ENCODE measurements at places on chromosomes 1 and 21. TPM values are rescaled to one million over a fixed set of nuclear protein-coding genes. Genes with fewer than 3 reads are reported as not detected.

MATN1 gene
- total RNA-seq: 1.9 TPM

DNA sequence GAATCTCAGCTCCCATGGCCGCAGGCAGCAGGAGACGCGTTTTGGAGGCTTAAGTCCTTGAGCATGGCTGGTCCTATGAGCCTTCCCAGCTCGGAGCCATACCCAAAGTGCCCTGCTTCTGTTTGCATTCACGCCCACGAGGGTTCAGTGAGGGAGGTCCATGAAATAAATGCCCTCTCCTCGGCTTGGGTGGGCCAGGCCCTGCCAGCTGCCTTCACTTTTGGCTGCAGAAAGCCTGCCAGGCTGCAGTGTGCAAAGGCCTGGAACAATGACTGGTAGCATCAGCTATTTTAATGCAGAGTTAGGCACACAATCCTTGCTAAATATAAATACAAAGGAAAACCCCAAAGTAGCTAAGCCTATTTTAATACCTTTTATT is 49.4 kb downstream of the H3-3A start:
- no peak overlapping the region for H3K4me3 ChIP-seq
- no peak for DNase-seq
- peaks cover 10% of the 10 kb centered on the region for H3K4me1 ChIP-seq
- no peak overlapping the region for H3K27ac ChIP-seq
- no peaks in the 10 kb centered on the region for H3K36me3 ChIP-seq

DNA sequence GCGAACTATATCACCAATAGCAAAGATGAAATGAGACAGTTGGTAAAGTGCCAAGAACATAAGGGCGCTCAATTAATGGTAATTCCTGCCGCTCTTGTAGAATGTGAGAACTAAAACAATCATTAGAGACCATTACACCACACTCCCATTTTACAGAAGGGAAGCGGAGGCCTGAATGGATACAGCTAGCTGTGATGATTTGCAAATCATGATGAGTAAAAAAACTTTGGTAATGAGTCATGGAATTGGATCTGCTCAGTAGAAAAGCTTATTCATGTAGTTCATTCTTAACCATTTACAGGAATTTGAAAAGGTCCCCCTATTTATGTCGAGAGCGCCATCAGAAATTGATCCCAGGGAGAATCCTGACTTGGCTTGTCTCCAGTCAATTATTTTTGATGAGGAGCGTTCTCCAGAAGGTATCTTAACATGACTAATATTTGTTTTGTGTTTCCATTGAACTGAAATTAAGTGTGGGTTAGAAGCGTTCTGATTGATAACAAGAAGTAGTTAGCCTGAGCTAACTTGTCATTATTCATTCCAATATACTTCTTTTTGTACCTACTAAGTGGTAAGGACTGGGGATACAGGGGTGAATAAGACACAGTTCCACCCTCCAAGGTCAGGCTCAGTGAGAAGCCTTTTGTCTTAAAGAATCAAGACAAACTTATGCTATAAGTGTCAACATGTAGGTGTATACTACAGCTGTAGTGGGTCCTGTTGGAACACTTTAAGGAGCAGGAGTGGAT is 812 bp downstream of the TTC4 start:
- peaks cover 17% of the 10 kb centered on the region for H3K4me1 ChIP-seq
- H3K4me3 ChIP-seq: peak overlapping the region; percentile 88
- no peak for DNase-seq
- H3K27me3 ChIP-seq: no peaks in the 10 kb centered on the region
- H3K36me3 ChIP-seq: peaks cover 34% of the 10 kb centered on the region

GRCh38 chr1:192159781-192160180 is 1.5 kb downstream of the RGS18 start:
- DNase-seq: no peak
- no peaks in the 10 kb centered on the region for H3K4me1 ChIP-seq
- no peak overlapping the region for H3K4me3 ChIP-seq

GRCh38 chr1:172354291-172355274 is 65.9 kb upstream of the C1orf105 start:
- DNase-seq: no peak
- H3K27ac ChIP-seq: no peak overlapping the region
- H3K27me3 ChIP-seq: no peaks in the 10 kb centered on the region
- no peak overlapping the region for H3K4me3 ChIP-seq
- H3K4me1 ChIP-seq: peaks cover 25% of the 10 kb centered on the region
- no peaks in the 10 kb centered on the region for H3K36me3 ChIP-seq

DNA sequence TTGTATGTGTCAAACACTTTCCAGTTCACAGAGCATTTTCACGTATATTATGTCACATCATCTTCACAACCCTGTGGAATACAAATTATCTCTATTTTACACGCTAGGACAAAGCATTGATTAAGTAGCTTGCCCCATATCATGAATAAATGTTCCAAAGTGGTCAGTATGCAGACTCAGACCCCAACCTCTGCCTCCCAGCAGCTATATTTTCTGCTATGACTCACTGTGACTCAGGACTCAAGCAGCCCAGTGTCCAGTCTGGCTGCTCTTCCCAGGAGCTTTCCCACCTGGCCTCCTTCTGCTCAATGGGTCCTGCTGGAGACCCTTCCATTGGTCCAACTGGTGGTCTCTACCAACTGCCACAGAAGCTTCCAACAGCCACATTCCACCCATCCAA is 56.0 kb upstream of the RAP1A start:
- H3K4me1 ChIP-seq: no peaks in the 10 kb centered on the region
- no peak overlapping the region for H3K4me3 ChIP-seq
- H3K27ac ChIP-seq: no peak overlapping the region
- DNase-seq: no peak
- no peaks in the 10 kb centered on the region for H3K36me3 ChIP-seq

GCSAML gene
- total RNA-seq: 0.67 TPM

BCAS2 gene
- total RNA-seq: 114 TPM

GRCh38 chr1:197659171-197659570 is 116.1 kb downstream of the DENND1B start:
- no peak for DNase-seq
- H3K4me3 ChIP-seq: peak overlapping the region; percentile 24
- H3K27ac ChIP-seq: no peak overlapping the region
- H3K27me3 ChIP-seq: no peaks in the 10 kb centered on the region
- H3K36me3 ChIP-seq: peaks cover 2% of the 10 kb centered on the region

GART gene
- total RNA-seq: 44.0 TPM

- no peak for DNase-seq
- H3K4me3 ChIP-seq: no peak overlapping the region
- no peaks in the 10 kb centered on the region for H3K27me3 ChIP-seq
- no peaks in the 10 kb centered on the region for H3K36me3 ChIP-seq
These were observed 137.0 kb upstream of the LMO4 start for GRCh38 chr1:87191646-87192045.

LCE1B gene
- not detected for total RNA-seq

GRCh38 chr1:235873045-235873444 is 6.3 kb upstream of the LYST start:
- DNase-seq: no peak
- H3K4me3 ChIP-seq: peak overlapping the region; percentile 46
- no peaks in the 10 kb centered on the region for H3K36me3 ChIP-seq

LHX8 gene
- not detected for total RNA-seq

DNA sequence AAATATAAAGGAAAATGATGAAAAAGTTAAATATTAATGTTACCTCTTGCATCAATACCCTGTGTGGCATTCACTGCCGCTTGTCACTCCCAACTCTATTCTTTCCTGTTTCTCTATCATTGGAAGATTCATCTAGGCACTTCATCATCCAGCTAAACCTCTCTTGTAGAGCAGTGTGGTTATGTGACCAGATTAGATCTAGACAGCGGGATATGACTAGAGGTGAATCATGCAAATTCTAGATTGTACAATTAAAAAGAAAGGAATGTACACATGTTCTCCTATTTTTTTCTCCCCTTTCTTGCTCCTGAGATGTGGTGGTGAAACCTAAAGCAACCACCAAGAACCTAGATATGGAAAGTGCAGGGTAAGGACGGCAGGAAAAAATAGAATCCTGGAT is 174.1 kb downstream of the LBR start:
- peaks cover 7% of the 10 kb centered on the region for H3K27me3 ChIP-seq
- H3K4me3 ChIP-seq: no peak overlapping the region
- no peaks in the 10 kb centered on the region for H3K36me3 ChIP-seq
- DNase-seq: no peak
- H3K27ac ChIP-seq: no peak overlapping the region

DNM3 gene
- 5.5 TPM for total RNA-seq

FCRL1 gene
- total RNA-seq: 2.9 TPM

C21orf91 gene
- 62.8 TPM for total RNA-seq

HNRNPCL1 gene
- total RNA-seq: not detected

DNA sequence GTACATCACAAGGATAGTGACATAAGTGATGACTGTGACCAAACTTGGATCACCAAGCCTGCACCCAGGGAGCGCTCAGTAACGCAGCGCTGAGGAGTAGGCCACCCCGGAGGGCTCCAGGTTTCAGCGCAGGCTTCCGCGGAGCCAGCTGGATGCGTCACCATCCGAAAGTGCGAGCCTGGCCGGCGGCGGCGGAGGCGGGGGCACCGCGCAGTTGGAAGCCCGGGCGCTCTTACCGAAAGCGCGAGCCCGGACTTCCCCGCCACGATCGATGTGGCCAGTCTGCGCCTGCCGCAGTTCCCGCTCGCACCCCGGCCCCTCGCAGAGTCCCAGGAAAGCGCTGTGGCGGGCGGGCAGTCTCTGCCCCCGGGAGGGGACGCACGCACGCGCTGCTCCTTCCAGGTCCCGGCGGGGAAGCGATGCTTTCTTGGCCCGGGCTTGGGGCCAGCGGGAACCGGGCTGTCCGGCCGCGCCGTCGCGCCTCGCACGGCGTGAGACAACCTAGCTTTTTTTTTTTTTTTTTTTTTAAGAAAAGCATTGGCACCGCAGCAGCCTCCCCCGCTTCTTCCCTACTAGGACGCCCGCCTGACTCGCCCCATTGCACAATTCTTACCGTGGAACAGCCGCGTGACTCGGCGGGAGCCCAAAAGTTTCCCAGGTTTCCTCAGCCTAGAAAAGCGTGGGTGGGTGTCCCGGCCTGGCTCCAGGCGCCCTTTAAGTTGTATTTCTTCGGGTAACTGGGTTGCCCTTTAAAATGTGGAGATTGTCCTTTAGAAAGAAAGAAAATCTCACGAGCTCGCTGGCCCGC is 36.4 kb upstream of the JAK1 start:
- H3K4me3 ChIP-seq: peak overlapping the region; percentile 86
- no peaks in the 10 kb centered on the region for H3K27me3 ChIP-seq
- DNase-seq: peak; percentile 56
- H3K36me3 ChIP-seq: no peaks in the 10 kb centered on the region
- H3K27ac ChIP-seq: peak overlapping the region; percentile 38

DNA sequence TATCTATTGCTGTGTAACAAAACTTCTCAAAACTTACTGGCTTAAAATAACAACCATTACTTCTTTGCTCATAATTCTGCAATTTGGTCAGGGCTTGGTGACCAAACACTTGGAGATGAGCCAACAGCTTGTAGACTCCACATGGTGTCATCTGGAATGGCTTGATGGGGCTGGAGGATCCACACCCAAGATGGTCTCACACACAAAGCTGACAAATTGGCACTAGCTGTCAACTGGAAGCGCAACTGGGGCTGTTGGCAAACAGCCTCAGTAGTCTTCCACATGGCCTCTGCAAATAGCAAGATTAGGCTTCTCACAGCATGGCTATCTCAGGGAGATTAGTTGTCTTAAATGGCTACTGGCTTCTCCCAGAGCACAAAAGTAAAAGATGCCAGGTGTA is 27.1 kb upstream of the MTF2 start:
- no peak overlapping the region for H3K4me3 ChIP-seq
- no peak for DNase-seq
- no peaks in the 10 kb centered on the region for H3K4me1 ChIP-seq
- peaks cover 2% of the 10 kb centered on the region for H3K27me3 ChIP-seq

DNA sequence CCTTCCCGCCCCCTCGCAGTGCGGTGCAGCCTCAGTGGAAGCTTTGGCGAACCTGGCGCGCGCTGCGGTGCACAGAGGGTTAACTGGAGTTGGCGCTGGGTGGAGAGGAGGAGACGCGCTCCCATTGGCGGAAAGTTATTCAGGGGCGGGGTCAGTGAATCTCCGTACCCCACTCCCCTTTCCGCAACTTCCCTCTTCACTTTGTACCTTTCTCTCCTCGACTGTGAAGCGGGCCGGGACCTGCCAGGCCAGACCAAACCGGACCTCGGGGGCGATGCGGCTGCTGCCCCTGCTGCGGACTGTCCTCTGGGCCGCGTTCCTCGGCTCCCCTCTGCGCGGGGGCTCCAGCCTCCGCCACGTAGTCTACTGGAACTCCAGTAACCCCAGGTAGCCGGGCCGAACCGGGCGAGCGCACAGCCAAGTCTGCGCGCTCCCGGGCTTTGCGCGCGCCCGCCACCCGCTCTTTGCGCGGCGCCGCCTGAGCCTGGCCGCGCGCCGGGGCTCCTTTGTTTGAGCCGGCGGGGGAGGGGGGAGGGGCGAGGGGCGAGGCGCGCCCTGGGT is at the start of gene EFNA4:
Gene EFNA4, plus strand, starts transcription at position 191 of the 561 bp plus-strand sequence. Its CDS starts 84 bp downstream, at position 275.
- H3K27me3 ChIP-seq: no peaks in the 10 kb centered on the region
- peak within 1 kb of the TSS; percentile 84 for H3K4me3 ChIP-seq
- peaks cover 41% of the 10 kb centered on the region for H3K4me1 ChIP-seq

CFHR1 gene
- not detected for total RNA-seq

DNA sequence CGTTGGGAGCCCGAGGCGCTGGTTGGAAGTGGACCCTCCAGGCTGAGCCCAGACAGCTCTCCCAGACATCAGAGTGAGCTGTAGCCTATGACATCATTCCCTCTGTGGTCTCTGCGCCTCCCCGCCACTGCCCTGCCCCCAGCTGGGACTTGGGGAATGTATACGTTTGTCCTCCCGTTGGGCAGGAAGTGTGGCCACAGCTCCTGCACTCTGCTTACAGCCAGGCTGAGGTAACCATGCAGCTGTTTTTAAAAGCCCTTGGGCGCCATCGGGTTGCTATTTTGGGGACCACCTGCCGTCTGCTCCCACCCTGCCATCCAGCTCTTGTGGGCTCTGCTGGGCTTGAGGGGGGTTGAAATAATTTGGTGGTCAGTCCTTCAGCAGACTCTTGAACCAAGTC is 7.8 kb downstream of the VASH2 start:
- H3K27me3 ChIP-seq: no peaks in the 10 kb centered on the region
- no peak overlapping the region for H3K27ac ChIP-seq
- H3K36me3 ChIP-seq: no peaks in the 10 kb centered on the region
- no peaks in the 10 kb centered on the region for H3K4me1 ChIP-seq

SLC30A10 gene
- not detected for total RNA-seq
